ENCODE measurements at places on chromosomes 1 and 21.

DNA sequence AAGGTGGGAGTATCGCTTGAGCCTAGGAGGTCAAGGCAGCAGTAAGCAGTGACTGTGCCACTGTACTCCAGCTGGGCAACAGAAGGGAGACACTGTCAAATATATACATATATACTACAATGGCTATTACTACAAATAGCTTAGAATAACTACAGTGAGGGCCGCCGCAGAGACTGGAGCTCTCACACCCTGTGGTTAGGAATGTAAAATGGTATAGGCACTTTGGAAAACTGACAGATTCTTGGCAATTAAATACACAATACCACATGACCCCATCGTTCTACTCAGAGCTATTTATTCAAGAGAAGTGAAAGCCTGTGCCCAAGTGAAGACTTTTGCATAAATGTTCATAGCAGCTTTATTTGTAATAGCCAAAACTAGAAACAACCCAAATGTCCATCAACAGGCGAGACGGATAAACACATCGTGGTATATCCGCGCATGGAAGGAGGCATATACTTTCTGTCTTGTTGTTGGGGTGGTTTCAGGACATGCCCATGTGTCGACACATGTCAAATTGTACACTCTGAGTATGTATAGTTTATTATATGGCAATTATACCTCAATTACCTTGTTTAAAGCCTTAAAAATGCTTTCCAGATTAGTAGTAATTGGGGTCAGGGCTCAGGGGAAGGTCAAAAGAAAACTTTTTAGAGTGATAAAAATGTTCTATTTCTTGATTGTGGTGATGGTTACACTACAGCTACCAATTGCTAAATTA is 123.4 kb downstream of the RIPK4 start:
- no peak for DNase-seq

GRCh38 chr21:32844653-32845436 is 73.3 kb upstream of the PAXBP1 start:
- DNase-seq, result no peak

- no peak for DNase-seq
These were observed 60.1 kb upstream of the COA6 start for GRCh38 chr1:234313171-234313570.

DNA sequence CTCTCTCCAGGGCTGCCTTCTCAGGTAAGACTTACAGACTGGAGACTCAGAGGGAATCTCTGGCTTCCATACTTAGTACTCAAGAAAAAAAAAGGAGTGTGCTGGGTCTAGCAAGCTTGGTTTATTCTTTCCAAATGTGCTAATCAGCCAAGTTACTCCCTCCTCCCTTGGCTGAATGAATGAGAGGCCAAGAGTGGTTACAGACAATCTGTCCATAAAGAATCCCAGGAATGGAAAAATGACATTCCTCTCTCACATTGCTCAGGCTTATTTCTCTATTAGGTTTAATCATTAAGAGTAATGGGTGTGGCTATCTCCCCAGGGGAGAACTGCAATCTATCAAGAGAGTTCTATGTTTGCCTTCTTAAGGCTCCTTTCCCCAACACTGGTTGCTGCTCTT is 547.3 kb upstream of the PLXNA2 start:
- no peak for DNase-seq

GRCh38 chr21:14862794-14863720 is 201.7 kb downstream of the NRIP1 start:
- DNase-seq, result no peak
